ENCODE measurements at places on chromosomes 3 and 15. TPM values are rescaled to one million over a fixed set of nuclear protein-coding genes. Genes with fewer than 3 reads are reported as not detected.

GRCh38 chr3:52777127-52777958 is at the start of gene ITIH1:
Gene ITIH1, plus strand, starts transcription at chr3:52777599. Its CDS starts 17 bp downstream, at chr3:52777616.
- no peak for DNase-seq

GRCh38 chr15:24940236-24940635 is 14.6 kb upstream of the SNRPN start:
- no peak for DNase-seq

DNA sequence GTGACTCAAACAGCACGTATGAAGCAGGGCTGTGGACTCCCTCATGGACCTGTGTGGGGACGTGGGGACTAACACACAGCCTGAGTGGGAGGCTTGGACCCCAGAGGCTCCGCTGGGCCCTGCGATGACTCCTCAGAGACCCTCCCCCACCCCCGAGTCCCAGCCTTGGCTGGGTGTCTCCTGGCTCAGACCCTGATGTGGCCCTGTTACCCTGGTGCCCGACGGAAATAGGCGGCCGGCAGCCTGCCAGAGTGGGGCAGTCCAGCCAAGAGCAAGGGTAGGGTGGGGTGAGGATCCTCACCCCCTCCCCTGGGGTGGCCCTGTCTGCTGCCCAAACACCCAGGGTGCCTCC is 15.3 kb downstream of the TNK2 start:
- DNase-seq = no peak

- DNase-seq = no peak
Measured at GRCh38 chr3:24400450-24400849, 94.2 kb downstream of the THRB start.

DNA sequence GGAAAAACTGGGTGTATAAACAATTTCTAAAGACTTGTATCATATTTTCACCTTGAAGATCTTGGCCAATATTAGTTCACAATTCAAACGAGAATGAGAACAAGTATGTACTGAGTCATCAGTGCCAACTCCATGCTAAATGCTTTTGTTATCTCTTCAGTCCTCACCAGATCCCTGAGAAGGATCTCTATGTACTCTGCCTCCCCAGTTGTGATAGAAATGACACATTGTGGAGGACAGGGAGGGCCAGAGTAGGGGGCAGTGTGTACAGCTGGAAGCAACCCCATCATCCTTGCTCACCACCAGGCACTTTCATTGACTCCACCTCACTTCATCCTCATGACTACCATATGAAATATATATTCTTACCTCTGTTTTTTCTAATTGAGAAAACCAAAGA is 353.7 kb upstream of the SOX2 start:
- DNase-seq = no peak

- DNase-seq = no peak
Measured at GRCh38 chr3:179464323-179465092, 13.2 kb upstream of the GNB4 start.

GRCh38 chr3:71926262-71926600 is 141.3 kb upstream of the PROK2 start:
- peak; percentile 12 for DNase-seq

DNA sequence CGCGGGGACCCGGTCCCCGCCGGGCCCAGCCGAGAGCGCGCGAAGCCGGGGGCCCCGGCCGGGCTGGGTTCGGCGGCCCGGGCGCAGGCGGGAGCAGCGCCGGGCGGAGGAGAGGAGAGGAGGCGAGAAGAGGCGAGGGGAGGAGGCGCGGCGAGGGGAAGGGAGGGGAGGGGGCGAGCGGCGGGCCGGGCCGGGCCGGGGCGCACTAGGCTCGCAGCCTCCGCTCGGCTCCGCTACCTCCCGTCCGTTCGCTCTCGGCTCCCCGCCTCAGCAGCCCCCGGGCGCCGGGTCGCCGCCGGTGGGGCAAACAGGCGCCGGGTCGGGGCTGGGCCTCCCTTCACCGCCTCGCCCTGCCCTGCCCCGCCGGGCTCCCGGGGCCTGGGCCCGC is 351 bp downstream of the INSYN1 start:
- DNase-seq = peak; percentile 15

- DNase-seq = no peak
Measured at GRCh38 chr3:184359610-184360009, 1.8 kb downstream of the CLCN2 start.

GRCh38 chr3:186519021-186519658 is 25.0 kb downstream of the CRYGS start:
- no peak for DNase-seq

DNA sequence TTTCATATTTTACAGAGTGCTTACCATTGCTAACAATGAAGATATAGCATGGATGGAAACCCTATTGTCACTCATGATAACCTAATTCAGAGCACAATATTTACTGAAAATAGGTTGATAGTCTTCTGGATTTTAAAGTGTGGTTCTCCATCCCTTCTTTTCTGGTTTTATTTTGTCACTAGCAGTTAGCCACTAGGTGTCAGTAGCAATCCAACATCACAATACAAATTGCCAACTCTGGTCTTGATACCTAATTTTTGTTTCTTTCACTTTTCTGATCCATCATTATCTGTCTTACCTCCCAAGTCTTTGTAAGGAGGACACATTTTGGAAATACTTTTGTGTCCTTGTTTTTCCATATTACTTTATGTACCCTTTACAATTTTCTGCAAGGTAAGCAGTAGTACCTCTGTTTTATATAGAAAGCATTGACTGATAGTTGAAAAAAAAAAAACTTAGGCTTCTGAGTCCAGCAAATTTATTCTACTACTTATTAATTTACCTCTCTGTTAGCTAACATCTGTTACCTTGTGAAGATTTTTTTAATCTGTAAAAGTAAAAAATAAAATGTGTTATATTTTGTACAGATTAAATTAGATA is 28.3 kb upstream of the CRYBG3 start:
- peak; percentile 75 for DNase-seq

DNA sequence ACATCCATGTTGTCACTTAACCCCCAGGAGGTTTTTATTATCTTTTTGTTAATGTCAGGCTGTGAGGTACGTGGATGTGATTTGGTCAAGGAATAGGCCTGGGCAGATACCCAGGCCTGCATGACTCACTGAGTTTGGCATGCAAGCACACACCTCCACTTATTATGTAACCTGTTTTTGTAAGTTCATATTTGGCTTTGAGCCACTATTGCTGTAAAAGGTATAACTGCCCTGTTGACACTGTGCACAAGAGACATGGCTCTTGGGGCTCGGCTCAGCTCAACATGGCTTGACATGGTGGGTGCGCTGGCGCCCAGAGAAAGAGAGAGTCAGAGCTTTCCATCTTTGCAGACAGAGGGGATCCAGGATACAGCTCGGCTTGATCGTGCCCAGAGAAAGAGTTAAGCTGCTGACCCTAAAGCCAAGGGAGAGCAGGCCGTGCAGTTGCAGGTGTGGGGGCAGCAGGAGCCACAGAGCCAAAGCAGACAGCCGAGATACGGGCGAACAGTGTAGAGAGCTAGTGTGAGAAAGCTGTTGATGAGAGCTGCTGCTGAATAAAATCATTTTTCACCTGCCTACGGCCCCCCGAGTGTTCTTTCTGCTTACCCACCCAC is 67.9 kb upstream of the UNC13C start:
- DNase-seq = peak; percentile 4

- peak; percentile 66 for DNase-seq
Measured at GRCh38 chr3:36893137-36893557, 51.7 kb downstream of the TRANK1 start.

- peak; percentile 90 for DNase-seq
Measured at GRCh38 chr15:63234451-63234870, 42.9 kb upstream of the APH1B start.

XRN1 gene
- total RNA-seq = 40.3 TPM

MASP1 gene
- total RNA-seq = 328 TPM

GPR62 gene
- under 0.01 TPM for total RNA-seq

TGM4 gene
- not detected for total RNA-seq

IQCF5 gene
- not detected for total RNA-seq

PAQR5 gene
- total RNA-seq = 9.8 TPM

ADGRG7 gene
- total RNA-seq = not detected

FAM107A gene
- under 0.01 TPM for total RNA-seq

RASGRP1 gene
- not detected for total RNA-seq

XXYLT1 gene
- total RNA-seq = 12.4 TPM

SPINK8 gene
- total RNA-seq = not detected

XCR1 gene
- under 0.01 TPM for total RNA-seq

ST8SIA2 gene
- total RNA-seq = not detected
